ENCODE measurements at places on chromosomes 5 and 9. TPM values are rescaled to one million over a fixed set of nuclear protein-coding genes. Genes with fewer than 3 reads are reported as not detected.

DNA sequence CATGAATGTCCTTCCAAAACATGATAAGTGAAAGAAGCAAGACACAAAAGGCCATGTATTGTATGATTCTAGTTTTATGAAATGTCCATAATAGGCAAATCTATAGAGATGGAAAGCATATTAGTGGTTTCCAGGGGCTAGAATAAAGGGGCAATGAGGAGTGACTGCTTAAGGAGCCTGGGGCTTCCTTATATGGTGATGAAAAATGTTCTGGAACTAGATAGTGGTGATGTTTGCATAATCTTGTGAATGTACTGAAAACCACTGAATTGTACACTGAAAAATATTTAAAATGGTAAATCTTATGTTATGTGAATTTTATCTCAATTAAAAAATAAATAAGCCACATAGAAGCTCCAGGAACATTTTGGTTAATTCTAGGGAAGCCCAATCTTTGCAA is 144.4 kb upstream of the ANKRD55 start:
- DNase-seq, result no peak

DNA sequence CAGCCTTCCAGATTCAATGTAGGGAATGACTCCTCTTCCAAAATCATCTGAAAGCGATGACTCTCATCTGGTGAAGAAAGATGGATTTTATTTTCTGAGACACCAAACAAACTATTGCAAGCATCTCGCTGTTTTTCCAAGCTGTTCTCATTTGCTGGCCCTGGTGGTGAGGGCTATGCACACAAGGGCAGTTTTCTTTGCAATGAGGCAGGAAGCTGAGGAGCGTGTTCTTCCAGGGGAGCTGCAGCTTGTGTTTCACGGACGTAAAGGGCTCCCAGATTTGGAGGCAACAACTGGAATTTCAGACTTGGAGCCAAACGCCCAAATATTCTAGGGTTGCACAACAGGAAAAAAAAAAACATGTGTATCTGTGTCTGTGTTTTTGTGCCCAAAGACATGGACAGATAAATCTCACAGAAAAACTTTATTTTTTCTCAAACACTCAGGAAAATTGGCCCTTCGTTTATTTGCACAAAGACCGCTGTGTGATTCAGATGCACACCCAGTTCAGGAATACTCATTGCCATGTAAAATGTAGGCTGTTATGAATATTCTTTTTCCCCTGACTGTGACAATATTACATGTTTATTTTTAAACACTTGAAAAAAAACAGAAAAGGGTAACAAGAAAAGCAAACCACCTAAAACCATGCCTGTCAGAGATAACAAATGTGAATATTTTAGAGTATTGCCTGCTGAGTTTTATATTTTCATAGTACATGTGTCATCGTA is 151.3 kb downstream of the GAS1 start:
- no peak for DNase-seq

DNA sequence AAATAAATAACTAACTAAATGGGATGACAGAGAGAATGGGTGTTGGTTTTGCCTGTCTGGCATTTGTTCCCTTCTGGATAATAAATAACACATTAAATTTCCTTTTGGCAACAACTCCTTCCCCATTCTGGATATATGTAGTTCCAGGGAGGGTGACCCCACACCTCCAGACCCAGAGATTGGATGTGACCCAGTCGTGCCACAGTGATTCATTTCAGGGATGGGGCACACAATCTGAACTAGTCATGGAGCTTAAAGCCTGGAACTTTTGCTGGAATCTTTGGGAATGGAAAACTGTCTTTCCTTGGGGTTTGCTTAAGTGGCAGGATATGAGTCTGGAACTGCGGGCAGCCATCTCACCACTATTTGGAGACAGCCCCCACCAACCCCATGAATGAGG is 11.3 kb downstream of the KLF9 start:
- DNase-seq, result no peak

Gene GLRA1
- not detected for total RNA-seq

Gene JMY
- total RNA-seq, result 8.7 TPM

All from H7 (cell line).